ENCODE measurements at places on chromosomes 7 and 10.

- DNase-seq: no peak
These were observed 37.0 kb downstream of the VWA2 start for GRCh38 chr10:114276066-114276465.

- DNase-seq: no peak
These were observed 59.9 kb upstream of the INPP5A start for GRCh38 chr10:132477398-132478340.

- no peak for DNase-seq
These were observed 662 bp downstream of the POLR3A start for GRCh38 chr10:78028438-78029268.

- no peak for DNase-seq
These were observed 81.8 kb downstream of the PTPN20 start for GRCh38 chr10:46992803-46993561.

- no peak for DNase-seq
These were observed 584 bp upstream of the GARS1 start for GRCh38 chr7:30594048-30594539.

- no peak for DNase-seq
These were observed 510.5 kb upstream of the AKR1E2 start for GRCh38 chr10:4315551-4315950.
